ENCODE measurements at places on chromosomes 4 and X.

- DNase-seq, result no peak
Observed at GRCh38 chr4:16157609-16158503, 68.4 kb downstream of the TAPT1 start.

DNA sequence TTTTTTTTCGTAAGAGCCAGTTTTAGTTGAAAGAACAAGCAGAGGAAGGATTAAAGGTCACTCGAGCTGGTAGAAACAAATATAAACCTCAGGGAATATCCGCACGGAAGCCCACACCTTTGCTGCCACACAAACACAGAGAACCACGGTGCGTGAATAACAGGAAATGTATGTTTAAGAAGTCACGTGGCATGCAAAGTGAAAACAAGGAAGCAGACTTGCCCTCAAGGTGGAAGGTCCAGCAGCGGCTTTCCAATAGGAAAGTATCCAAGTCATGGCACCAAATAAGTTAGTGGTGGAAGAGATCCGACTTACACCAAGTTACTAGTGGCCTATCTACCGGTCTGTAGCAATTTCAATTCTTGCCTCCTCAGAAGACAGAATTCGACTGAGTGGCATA lies 215.5 kb downstream of the HHIP start:
- no peak for DNase-seq

DNA sequence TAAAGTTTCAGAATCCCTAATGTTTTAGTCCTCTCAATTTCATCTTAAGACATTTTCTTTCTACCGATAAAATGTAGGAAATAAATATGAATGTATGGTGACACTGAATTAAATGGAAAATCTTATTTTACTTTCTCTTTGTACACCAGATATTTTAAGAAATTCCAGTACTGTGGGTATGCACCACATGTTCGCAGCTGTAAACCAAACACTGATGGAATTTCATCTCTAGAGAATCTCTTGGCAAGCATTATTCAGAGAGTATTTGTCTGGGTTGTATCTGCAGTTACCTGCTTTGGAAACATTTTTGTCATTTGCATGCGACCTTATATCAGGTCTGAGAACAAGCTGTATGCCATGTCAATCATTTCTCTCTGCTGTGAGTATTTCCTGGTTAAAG lies 26.9 kb downstream of the C4orf46 start:
- DNase-seq, result no peak

DNA sequence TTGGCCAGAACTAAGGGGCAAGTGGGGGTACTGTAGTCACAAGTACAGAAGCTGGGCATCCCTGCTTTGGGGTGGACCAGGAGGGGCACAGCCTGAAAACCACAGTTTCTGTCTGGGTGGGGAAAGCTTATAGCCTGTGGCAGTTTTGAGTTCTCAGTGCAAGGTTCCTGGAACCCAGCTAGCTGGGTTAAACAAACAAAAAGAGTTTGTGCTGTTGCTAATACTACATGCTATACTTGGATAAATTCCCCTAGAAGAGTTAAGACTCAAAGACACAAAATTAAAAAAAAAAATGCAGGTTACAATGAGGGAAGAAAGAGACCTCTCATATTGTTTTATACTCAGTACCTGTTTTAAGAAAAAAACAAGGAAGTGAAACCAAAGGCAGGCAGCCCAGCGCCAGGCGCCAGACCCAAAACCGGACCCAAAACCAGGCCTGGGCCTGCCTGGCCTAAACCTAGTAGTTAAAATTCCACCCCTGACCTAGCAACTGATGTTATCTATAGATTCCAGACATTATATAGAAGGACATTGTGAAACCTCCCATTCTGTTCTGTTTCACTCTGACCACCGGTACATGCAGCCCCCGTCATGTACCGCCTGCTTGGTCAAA lies 50.8 kb downstream of the SLC2A9 start:
- DNase-seq, result no peak

DNA sequence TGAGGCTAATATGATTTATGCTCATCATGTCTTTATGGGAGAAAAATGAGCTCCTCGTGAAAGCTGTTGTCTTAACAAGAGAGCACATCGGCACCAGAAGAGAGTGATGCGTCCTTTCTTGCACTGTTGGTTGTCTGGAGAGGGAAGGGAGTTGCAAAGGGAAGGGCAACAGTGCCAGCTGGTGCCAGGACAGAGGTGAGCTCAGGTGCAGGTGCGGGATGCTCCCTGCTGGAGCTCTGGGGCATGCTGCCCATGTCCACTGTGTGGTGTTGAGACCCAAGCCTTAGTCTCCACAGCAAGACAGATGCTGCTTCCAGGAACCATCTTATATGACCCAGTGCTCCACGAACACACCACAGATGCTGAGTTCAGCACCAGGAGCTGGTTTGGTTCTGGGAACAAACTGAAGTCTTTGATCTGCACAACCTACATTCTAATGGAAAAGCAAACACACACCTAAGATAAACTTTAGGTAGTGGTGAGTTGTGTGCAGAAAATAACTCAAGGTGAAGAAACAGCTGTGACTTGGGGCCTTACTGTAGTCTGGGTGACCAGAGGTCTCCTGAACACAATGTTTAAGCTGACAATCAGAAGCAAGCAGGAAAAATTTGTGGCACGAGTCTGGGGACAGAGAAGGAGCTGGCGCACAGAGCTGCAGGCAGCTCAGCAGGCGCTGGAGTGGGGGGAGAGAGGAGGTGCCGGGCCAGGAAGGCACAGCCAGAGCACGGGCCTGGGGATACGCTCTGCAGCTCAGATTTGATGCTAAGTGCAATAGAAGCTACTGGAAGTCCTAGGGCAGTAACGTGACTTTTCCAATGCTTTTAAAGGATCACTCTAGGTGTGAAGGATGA lies 73.2 kb downstream of the HAUS3 start:
- DNase-seq, result no peak

GRCh38 chr4:112853662-112854256 lies 195.7 kb upstream of the ANK2 start:
- no peak for DNase-seq

DNA sequence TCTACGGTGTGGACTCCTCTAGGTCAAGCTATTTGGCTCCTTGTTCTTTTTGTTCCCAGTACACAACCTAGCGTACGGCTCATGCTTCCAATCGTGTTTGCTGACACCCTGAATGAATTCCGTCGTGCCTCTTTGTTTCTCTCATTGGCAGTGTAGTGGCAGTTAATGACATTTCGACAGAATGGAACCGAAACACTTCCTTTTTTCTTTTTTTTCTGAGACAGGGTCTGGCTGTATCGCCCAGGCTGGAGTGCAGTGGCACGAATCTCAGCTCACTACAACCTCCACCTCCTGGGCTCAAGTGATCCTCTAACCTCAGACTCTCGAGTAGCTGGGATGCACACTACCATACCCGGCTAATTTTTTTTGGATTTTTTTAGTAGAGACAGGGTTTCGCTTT lies 113.3 kb upstream of the ATP6AP2 start:
- no peak for DNase-seq

- DNase-seq, result no peak
Observed at GRCh38 chr4:92255920-92256244, 47.9 kb upstream of the GRID2 start.

Measured in occipital lobe (tissue), 3 donors.